Motor neuron (in vitro differentiated cells): ENCODE measurements at places on chromosomes 16 and 17.

- ATAC-seq: no peak
These were observed 148.9 kb upstream of the COX10 start for GRCh38 chr17:13920413-13920812.

GRCh38 chr16:285146-286055 lies 2.4 kb downstream of the PDIA2 start:
- no peak for ATAC-seq

DNA sequence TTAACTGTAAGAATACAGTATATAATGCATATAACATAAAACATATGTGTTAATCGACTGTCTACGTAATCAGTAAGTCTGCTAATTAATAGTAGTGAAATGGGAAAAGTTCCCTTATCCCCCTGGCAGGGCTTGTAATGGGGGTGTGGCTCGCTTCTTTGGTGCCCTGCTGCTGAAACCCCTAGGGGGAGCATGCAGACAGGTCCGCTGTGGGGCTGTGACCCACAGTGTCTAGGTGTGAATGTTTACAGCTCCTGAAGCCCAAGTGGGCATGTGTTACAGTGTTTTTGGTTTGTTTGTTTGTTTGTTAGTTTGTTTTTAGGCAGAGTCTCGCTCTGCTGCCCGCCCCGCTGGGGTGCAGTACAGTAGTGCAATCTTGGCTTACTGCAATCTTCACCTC lies 495.7 kb downstream of the SHISA9 start:
- no peak for ATAC-seq

- ATAC-seq: no peak
These were observed 8.4 kb upstream of the HELZ start for GRCh38 chr17:67253384-67253783.

DNA sequence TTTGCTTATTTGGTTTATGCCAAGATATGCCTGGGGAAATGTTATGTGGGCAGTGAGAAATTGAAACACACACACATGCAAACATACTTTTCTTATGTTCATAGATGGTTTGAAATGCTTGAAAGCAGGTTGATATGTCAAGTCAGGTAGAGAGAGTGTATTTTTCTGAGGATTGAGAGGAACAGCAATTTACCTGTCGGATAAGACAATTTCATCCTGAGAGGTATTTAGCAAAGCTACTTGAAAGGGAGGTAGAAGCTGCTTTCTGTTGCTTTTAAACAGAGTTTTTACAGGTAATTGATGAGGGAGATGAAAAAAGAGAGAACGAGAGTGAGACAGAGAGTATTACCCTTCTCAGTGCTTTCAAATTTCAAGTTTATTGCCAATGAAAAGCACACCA lies 854.3 kb downstream of the CDH8 start:
- no peak for ATAC-seq

DNA sequence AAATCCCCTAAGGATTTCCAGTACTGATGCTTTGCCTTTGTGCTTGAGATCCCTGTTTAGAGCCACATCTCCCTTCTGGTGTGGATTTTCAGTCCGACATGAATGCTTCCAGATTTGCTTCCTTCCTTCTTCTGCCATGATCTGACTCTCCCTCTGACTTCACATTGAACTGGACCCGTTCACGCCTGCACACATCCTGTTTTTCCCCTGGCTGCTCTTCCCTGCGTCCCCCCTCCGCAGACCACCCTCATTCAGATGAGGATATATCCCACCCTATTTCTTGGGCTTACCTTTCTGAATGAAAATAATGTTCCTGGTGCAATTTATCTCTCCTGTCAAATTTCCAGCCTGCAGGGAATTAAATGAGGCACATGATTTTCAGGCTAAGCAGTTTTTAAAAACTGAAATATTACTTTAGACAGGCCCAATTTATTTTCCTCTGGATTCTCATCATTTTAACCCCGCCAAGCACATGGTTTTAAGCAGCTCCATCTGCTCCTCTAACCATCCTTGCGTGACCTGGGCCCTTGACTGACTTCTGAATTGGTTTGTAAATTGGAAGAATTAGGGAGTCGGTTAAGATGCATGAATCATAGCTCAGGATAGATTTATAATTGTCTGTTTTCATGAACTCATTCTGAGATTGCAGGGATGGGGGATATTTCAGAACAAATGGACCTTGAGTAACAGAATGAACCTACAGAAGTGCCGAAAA lies 59.2 kb downstream of the BMERB1 start:
- ATAC-seq: peak; percentile 87

DNA sequence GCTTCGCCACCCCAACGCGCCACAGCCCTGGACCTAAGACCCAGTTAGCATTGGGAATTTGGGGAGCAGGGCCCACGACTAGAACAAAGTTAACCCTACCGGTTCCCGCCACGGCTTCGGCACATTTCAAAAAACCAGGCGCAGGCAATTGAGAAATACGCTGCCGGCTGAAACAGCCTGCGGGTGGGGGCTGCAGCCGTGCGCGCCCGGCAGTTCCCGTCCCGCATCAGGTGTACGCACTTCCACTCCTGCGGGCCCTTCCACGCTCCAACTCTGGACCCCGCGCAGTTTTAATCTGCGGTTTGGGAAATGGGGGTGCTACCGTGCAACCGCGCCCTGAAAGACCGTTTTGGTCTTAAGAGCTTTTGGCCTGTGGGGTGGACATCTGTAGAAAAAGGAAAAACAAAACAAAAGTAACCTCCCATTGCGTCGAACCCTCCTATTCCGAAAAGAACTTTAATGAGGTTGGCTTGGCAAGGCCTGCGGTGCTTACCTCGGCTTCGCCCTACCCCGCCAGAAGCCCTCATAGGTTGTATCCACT lies 7.1 kb downstream of the IRX5 start:
- no peak for ATAC-seq

GRCh38 chr17:34113089-34113488 lies 142.0 kb upstream of the CCL2 start:
- no peak for ATAC-seq

DNA sequence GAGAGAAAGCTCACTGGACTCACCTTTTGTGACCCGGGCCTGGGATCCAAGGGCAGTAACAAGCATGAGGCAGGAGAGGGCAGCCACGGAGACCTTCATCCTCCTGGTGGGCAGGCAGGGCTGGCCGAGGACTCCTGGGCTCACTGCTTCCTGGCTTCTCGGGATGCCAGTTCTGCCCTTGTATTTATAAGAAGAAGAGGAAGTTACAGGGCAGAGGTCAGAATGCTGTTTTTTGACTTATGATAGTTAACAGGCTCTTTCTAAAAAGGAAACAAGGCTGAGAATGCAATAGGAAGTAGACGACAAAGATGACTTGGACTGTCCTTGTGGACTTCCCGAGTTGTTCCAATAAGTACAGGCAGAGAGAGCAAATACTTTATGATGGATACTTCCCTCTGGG lies at the start of gene CCL23:
CCL23 (minus strand) TSS at position 174 of the 400 bp plus-strand sequence; CDS start at position 99, 75 bp downstream.
- ATAC-seq: no peak

- ATAC-seq: no peak
These were observed 4.7 kb upstream of the ADGRG3 start for GRCh38 chr16:57663436-57663835.

DNA sequence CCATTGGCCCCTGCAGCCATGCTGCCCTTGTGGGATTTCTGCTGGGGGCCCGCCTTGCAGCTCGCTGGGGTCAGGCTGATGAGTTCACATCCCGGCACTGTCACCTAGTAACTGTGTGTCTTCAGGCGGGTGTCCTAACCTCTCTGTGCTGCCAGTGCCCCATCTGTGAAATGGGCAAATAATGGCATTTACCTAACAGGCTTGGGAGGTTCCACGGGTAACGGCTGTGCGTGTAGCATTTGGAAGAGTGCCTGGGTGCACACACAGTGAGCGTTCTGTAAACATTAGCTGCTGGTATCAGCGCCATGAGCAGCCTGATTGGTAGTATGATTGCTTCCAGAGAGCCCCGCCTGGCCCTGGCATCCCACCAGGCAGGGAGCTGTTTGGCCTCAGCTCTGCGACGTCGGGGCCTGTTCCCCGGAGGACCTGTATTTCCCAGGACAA lies 167.3 kb upstream of the GSE1 start:
- no peak for ATAC-seq

- peak; percentile 91 for ATAC-seq
These were observed at the start of gene SKA2 for GRCh38 chr17:59154721-59155438. Gene SKA2, minus strand, starts transcription at chr17:59155186. Its CDS starts 23 bp downstream, at chr17:59155163.

DNA sequence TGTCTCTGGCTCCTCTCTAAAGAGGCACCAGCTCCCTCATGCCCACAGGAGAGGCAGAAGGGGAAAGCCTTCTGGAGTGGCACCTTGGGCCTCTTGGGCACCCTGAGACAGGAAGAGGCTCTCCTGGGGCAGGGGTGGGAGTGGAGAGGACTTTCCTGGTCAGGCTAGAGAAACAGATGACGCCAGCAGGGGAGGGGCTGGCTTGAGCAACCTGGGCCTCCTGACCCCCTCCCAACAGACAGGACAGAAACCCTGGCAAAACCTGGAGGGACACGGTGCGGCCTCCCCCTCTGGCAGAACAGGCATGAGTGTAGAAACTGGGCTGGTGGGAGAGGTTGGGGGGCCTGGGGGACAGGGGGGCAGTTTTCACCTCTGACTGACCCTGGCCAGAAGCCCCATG lies 6.1 kb downstream of the SMIM5 start:
- ATAC-seq: no peak

DNA sequence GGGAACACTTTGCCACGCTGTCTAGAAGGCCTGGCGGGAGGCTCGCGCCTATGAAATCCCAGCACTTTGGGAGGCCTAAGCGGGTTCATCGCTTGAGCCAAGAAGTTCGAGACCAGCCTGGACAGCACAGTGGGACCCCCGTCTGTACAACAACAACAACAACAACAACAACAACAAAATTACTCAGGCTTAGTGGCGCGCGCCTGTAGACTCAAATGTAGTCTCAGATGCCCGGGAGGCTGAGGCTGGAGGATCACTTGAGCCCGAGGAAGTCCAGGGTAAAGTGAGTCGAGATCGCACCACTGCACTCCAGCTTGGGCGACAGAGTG lies 297 bp upstream of the SLFN13 start:
- no peak for ATAC-seq

GRCh38 chr16:65284626-65285025 lies 162.8 kb upstream of the CDH11 start:
- ATAC-seq: no peak

GRCh38 chr17:8552577-8553320 lies 77.8 kb downstream of the MYH10 start:
- ATAC-seq: no peak

DNA sequence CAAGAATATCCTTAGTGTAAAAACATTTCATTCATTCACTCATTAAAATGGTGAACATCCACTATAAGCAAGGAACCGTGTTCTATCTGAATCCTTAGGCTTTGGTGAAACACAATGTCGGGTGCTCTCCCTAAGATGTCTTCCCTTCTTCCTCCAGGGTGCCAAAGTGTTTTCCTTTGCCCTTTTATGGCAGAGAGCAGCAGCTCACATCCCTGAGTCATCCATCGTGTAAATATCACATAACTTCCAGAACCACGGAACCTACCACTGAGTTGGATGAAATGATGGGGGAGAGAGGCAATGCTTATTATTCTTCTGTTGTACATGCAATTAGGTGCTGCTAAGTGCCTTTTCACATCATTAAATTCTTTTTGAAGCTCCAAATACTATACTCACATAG lies 50.2 kb downstream of the DNAH3 start:
- ATAC-seq: no peak
